Tibial nerve (tissue), 4 donors: ENCODE measurements at places on chromosomes 7 and 10.

DNA sequence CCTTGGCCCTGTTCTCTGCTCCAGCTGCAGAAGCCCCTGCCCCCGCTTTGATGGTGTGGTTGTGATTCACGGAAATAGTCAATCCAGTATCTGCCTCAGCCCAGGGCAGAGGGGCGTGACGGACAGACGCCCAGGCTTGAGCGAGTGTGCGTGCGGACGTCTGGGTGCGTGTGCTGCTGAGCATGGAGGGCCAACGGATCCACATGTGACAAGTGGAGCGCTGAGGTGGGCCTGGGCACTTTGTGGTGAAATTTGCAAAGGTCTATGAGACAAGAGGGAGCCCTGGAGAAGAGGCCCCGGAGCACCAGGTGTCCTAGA lies 94.4 kb downstream of the WDR37 start:
- no peak for DNase-seq

DNA sequence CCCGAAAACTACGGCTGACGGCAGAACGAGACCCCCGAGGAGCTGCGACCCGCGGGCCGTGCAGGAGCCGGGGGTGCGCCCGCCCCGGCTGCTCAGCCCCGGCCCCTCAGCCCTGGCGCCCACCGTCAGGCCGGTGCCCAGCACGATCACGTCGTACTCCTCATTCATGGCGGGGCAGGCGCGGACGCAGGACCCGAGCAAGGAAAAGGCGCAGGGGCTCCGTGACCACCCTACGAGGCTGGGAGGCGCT lies 218 bp downstream of the GDI2 start:
- DNase-seq: no peak

- DNase-seq: no peak
Measured at GRCh38 chr10:127905848-127906261, 1.0 kb upstream of the PTPRE start.

GRCh38 chr10:119306514-119306951 lies 99.2 kb downstream of the GRK5 start:
- DNase-seq: no peak

DNA sequence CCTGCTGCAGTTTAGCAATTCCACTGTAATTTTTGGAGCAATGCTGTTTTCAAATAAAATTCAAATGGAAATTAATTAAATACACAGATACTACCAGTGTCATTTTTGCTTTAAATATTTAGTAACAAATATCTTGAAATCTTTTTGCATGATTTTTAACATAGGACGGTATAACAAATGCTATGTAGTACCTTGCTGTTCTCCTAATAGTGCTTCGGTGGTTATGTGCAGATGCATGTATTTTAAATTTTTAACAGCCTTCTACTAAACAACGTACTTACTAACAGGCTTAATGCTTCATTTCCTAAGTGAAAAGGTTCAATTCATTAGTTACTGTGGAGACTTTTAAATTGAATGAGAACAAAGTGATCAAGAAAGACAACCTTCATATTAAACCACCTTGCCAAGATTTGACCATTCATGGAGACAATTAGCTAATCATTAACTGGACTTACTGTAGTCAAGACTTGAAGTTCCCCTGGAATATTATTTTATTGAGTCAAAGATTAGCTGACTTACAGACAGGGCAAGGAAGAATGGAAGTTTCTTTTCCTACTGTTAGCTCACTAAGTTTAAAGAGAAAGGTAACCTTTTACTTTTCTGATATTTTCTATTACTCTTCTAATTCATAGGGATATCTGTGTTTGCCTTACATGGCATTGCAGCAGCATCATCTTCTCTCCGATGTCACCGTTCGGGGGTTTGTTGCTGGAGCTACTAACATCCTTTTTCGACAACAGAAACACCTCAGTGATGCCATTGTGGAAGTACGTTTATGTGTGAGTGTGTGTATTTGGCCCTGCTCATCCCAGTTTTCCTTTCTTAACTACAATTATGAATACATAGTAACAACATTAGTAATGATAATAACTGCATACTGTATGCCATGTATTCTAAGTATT lies 74.3 kb downstream of the AVL9 start:
- DNase-seq: no peak

DNA sequence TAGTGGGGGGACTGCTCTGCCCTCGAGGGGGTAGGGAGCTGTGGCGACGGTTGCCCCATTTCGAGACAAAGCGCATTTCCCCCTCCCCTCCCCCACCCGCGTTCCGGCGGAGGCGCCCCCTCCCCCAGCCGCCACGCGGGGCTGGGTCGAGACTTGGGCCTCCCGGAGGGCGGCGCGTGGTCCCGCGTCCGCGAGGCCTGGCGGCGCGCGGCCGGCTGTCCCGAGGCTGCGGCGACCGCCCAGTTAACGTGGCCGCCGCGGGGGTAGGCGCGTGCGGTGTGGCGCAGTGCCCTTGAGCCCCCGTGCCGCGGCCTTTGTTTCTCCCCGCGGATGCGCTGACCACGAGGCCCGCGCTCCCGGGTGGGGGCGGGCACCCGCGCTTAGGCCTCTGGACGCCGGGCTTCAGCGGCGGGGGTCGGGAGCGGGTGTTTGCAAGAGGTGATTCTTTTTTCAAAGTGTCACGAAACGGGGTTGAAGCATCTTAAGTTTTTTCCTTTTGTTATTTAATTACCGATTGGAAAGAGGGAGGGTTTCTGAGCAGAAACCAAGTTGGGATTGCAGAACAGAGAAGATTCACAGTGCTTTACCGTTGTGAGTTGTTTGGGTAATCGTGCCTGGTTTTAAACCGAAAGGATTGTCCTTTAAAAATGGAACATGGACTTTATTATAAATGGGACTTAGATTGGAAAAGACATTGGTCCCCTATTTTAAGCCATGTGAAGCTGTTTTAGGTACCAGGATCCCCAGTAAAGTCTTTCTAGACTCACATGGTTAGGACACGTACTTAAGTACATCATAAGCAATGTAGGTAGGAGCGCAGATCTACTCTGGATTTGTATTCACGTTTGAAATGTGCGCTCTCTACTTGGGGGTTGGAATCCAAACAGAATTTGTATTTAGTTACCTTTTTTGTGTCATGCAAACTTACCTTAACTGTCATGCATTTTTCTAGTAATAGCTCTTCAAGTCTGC lies 760 bp downstream of the CBX3 start:
- no peak for DNase-seq

- DNase-seq: peak; percentile 98
Measured at GRCh38 chr7:113421696-113422330, 303.5 kb upstream of the SMIM30 start.

DNA sequence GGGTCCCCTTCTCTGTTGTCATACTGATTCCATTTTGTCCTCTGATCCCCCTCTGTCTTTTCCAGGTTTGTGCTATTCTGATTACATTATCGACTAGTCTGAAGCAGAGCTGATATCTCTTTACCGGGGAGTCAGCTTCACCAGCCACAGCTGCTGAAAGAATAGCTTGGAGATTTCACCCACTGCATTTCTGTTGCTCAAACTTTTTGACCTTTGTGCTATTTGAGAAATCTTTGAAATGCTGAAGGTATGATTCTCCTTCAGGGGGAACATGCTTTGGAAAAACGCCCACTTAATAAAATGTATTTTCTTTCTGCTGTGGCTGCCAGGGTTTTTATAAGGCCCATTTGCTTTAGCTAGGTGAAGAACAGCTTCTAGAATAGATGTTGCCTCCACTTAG lies 197.8 kb upstream of the TCF7L2 start:
- no peak for DNase-seq

DNA sequence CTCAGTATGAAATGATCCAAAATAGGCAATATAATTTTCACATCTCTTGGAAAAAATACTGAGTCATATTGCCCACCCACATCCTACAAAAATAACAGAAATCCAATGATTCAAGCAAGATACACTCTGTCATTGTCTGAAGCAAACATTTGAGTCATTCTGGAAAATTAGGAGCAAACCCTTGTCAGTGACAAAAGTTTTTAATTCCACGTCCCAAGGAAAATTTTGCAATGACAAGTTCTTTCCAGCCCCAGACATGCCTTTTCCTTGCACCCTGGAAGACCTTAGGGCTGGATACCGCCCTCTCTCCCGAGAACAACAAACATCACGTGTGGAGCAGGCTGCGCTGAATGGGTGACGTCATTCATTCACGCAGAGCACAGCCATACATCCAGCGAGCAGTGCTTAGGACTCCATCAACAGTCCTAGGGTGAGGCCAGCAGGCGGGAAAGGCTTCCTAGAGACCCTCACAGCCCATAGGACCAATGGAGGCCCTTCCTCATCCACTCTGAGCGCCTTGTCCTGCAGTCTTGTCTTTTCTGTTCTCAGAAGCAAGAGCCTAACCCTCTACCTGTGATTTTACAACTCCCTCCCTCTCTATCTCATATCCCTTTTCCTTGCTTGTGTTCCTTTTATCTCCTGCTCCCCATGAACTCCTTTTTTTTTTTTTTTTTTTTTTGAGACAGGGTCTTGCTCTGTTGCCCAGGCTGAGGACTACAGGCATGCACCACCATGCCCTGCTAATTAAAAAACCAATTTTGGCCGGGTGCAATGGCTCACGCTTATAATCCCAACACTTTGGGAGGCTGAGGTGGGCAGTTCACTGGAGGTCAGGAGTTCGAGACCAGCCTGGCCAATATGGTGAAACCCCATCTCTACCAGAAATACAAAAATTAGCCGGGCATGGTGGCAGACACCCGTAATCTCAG lies 23.5 kb upstream of the KDM7A start:
- peak; percentile 33 for DNase-seq

DNA sequence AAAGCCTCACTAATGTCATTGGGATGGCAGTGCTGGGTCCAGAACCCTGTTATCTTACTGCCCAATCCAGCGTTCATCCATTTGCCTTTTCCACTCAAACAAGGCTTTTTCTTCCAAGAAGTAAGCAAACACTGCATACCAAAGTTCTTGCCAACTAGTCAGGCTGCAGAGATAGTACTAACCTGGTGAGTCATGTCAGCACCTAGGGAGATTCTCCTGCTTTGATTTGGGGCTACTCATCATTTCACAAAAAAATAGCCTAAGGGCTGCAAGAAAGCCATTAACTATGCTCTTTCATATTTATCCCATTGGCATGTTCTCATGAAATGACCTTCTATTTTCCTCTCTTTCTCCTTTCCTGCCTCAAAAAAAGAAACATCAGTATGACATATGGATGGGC lies 142.6 kb downstream of the TWIST1 start:
- DNase-seq: no peak

DNA sequence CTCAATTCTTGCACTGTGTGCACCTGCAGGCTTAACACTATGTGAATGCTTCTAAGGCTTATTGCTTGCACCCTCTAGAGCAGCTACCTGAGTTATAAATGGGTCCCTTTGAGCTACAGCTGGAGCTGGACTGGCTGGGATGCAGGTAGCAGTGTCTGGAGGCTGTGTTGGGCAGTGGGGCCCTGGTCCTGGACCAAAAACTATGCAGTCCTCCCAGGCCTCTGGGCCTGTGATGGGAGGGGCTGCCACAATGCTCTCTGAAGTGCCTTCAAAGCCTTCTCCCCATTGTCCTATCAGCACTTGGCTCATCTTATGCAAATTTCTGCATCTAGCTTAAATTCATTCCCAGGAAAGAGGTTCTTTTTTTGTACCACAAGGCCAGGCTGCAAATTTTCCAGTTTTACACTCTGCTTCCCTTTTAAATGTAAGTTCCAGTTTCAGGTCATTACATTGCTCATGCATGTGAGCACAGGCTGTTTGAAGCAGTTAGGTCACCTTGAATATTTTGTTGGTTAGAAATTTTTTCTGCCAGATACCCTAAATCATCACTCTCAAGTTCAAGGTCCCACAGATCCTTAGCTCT lies 26.0 kb downstream of the KBTBD2 start:
- no peak for DNase-seq

GRCh38 chr10:19488592-19489280 lies 327.5 kb upstream of the PLXDC2 start:
- DNase-seq: peak; percentile 14

DNA sequence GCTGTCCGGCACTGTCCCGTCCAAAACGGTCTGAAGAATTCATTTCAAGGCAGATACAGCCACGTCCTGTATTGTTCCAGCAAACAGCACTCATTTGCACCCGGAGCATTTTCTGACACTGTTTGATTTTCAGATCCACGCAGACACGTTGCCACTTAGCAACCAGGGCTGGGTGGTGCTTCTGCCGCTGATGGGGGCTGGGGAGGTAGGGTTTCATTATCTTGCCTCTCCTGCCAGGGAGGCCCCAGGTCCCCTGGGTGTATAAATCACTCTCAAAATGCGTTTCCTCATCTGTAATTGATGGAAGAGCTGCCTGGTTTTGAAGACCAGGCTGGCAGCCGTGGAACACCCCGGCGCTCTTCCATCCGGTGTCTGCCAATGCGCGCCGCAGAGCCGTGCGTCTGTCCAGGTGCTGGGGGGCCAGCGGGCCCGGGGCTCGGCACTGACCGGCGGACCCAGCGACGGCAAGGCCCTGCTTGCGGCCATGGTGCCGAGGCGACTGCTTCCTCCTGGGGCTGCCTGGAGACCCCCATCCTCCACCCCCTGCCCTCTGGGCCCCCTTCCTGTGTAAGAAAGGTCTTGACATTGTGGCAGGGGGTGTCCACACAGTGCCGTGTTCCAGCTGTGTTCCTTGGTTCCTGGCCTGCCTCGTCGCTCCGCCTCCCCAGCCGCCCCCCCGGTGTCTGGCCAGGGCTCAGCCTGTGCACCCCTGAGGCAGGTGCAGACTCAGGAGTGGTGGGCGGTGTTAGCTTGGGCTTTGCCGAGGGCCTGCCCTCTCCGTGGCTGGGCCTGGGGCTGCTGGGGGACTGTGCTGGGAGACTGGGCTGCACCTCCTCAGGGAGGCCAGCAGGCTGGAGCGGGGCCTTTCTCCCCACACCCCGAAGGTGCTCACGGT lies 16.6 kb downstream of the ADGRA1 start:
- DNase-seq: no peak

- no peak for DNase-seq
Measured at GRCh38 chr10:54796881-54797280, 4.2 kb downstream of the PCDH15 start.
